ENCODE measurements at places on chromosomes 12 and 14.

GRCh38 chr12:68037616-68038255 is 48.5 kb downstream of the IFNG-AS1 start:
- DNase-seq: no peak

DNA sequence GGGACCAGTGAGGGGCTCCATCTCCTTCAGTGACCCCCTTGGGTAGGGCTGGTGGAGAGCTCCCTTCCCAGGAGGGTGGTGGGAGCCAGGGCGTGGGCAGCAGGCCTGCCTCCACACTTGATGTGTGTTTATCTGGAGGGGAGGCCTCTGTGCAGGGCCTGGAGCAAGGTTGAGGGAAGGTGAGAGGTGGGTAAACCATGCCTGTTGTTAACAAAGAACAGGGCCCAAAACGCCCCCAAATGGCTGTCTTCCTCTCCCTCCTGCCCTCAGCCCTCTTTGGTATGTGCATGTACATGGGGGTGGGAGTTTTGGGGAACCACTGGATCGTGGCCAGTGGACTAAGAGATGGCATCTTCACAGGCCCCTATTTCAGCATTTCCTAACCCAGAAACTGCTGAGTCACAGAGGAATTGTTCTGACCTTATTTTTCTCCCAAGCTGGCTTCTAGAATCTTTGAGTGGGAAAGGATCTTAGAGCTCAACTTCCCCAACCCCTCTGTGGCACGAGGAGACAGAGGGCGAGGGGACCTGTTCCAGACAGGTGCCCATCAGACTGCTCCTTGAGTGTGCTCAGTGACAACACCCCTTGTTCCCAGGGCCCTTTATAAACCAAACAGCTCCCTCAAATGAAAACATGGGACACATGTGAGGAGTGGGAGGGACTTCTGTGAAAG is 3.6 kb downstream of the SLC48A1 start:
- DNase-seq: no peak

- DNase-seq: no peak
These were observed 432.1 kb downstream of the CCDC91 start for GRCh38 chr12:28622406-28622805.

DNA sequence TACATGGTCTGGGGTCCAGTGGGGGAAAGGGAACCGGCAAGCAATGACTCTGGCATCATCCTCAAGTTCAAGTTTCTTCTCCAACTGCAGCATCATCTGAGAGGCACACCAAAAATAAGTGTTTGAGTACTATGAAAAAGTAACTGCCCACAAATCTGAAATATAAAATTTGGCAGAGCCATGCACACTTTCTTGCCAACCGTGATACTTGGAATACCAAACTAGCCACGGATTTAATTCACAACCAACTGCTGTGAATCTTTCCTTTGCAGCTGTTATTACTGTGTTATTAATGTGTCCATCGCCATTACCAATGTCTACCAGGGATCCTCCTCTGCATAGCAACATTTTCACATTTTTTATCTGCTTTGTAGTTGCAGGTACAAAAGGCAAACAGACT is 74.6 kb downstream of the GXYLT1 start:
- DNase-seq: no peak

GRCh38 chr14:78074561-78074960 is 95.6 kb upstream of the NRXN3 start:
- DNase-seq: no peak

GRCh38 chr12:85829391-85829790 is 6.8 kb downstream of the RASSF9 start:
- no peak for DNase-seq

Measured in CD4-positive, alpha-beta T cell treated with Interleukin-17A for 1 hour (primary cell).